ENCODE measurements at places on chromosomes 7 and 10. TPM values are rescaled to one million over a fixed set of nuclear protein-coding genes. Genes with fewer than 3 reads are reported as not detected.

The CHRM2 gene
- total RNA-seq, result 0.06 TPM

GRCh38 chr7:80859272-80859970 lies 59.4 kb downstream of the SEMA3C start:
- peak; percentile 69 for DNase-seq

- no peak for DNase-seq
Observed at GRCh38 chr10:91875156-91875555, 34.1 kb downstream of the FGFBP3 start.

- no peak for DNase-seq
Observed at GRCh38 chr7:6409944-6410693, 37.6 kb downstream of the DAGLB start.

The CALHM3 gene
- not detected for total RNA-seq

The STK31 gene
- total RNA-seq, result not detected

The HMX2 gene
- total RNA-seq, result not detected

All from LHCN-M2 (cell line).